ENCODE measurements at places on chromosomes 1 and 21.

GRCh38 chr1:47680815-47681475, 243.1 kb downstream of the FOXD2 start:
- DNase-seq, result no peak

DNA sequence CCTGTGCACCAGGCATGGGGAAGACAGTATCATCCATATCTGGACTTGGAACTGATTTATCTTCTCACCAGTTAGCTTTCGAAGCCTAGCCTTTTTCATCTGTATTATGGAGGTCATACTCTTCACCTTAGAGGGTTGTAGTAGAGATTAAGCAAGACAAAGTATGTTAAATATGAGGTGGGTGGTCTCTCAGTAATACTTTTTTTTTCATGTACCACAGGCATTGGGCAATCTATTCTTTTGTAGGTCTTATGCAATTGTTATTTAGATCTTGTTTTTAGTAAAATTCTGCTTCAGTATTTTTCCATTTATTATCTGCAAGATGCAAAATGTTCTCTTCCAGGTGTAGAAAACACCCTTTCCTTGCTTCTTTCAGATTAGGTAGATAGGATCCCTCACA, 35.2 kb upstream of the OR2B11 start:
- DNase-seq, result no peak

- no peak for DNase-seq
Observed at GRCh38 chr1:53681351-53681976, 57.5 kb downstream of the GLIS1 start.

GRCh38 chr1:195933835-195934234, 674.4 kb downstream of the KCNT2 start:
- no peak for DNase-seq

GRCh38 chr1:81801651-81802456, 1.1 kb downstream of the ADGRL2 start:
- no peak for DNase-seq

DNA sequence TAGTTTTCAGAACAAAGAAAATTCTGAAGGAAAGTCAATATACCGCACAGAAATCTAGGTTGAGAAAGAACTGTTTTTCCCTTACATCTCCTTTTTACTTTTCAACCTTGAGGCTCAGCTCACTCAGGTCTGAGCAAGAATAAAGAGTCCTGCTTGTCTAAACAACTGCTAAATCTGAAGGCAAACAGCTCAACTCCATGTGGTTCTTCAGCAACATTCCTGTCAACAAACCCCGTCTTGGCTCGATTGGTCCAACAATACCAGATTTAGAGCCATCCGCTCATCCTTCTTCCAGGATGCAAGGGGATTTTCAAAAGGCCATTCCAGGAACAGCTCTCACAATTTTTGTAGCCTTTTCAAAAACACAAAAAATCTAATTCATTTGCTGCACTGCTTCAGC, 119.8 kb downstream of the HLCS start:
- no peak for DNase-seq

GRCh38 chr1:117985973-117986372, 56.4 kb downstream of the WDR3 start:
- no peak for DNase-seq

GRCh38 chr21:35062016-35062415, 12.9 kb upstream of the RUNX1 start:
- DNase-seq, result no peak

- no peak for DNase-seq
Observed at GRCh38 chr1:211932231-211932932, 101.8 kb upstream of the LPGAT1 start.

- no peak for DNase-seq
Observed at GRCh38 chr1:154998818-154999570, 3.6 kb upstream of the ZBTB7B start.

DNA sequence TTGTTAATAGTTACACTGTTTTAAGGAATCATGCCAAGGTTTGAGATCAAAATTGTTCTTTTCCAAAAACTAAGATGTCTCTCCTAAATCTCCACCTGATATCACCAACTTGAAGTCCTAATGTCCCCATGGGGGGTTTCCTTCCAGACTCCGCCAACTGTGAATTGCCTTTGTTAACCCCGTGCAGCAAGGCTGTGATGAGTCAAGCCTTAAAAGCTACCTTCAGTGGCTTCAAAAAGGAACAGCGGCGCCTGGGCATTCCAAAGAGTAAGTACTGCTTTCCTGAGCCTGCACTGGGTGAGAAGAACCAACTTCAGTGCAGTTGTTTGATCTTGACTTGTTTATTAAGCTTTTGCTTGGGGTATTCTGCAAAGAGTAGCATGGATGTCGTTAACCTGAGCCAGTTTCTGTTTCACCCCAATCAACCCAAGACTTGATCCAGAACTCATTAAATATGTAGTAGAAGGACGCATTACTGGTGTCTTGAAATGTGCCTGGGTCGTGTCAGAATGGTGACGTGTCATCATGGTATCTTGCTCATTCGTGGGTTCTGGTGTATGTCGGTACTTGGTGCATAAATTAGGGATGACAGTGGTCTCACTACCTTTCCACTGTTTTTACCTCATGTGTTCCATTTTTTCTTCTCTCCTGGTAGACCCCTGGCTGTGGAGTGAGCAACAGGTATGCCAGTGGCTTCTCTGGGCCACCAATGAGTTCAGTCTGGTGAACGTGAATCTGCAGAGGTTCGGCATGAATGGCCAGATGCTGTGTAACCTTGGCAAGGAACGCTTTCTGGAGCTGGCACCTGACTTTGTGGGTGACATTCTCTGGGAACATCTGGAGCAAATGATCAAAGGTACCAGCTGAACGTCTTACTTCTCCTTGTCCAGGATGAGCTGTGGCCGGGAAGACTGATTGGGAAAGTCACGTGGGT, 8.7 kb downstream of the ETS2 start:
- DNase-seq, result no peak

DNA sequence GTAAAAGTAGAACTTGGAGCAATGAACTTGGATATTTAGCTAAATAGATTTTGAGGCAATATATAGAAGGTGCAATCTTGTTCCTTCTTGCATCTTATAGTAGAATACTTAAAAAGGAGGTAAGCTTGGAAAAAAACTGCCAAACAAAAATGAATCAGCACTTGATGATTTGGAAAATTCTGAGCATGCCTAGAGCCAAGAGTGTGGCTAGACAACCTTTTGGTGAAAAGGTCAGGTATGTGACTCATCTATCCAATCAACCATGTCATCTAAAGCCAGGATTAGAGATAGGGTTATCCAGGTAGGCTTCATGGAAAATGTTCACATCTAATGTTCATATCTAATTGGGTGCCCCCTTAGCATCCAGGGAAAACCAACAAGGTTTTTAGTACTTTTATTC, 515.0 kb downstream of the COL11A1 start:
- DNase-seq, result no peak

- no peak for DNase-seq
Observed at GRCh38 chr1:235511470-235512240, 7.4 kb upstream of the B3GALNT2 start.

DNA sequence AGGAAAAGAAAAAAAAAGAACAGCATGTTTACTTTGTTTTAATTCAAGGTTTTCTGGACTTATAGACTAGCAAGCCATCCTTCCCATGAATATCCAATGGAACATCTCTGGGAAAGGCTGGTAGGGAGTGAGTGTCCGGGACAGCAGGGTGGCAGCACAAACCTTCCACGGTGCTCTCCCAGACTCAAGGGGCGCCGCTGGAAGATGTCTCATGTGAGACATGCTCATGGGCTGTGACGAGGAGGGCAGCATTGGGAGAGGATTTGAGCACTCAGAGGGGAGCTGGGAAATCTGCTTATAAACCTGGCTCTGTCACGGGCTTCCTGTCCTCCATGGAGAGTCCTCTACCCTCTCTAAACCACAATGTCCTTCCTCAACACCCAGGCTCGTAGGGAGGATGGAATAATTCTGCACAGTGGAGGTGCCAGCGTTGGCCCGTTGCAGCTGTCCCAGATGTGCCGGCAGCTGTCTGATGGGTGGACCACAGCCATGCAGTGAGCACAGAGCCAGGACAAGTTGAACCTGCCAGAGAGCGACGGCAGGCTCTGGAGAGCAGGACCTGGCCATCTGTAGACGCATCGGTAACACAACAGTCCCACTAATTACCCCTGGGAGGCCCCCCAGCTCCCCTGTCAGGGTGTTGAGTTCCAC, 100.1 kb upstream of the IGSF21 start:
- DNase-seq, result no peak

DNA sequence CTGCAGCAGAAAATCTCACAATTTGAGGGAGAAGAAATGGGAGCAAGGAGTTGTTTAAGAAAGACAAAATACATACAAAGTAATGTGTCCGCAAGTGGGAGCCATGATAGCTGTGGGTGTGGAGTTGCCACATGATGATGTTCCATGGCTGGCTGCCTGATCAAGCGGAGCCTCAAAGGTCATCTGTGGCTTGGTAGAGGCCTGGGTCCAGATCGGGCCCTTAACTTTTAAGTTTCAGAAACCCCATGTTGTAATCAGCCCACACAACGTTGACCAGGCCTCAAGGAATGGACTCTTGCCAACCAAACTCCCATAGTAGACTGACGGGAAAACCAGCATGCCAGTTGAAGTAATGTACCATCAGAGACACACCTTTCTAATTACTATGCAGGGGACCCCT, 64.7 kb upstream of the ANGPTL1 start:
- no peak for DNase-seq

DNA sequence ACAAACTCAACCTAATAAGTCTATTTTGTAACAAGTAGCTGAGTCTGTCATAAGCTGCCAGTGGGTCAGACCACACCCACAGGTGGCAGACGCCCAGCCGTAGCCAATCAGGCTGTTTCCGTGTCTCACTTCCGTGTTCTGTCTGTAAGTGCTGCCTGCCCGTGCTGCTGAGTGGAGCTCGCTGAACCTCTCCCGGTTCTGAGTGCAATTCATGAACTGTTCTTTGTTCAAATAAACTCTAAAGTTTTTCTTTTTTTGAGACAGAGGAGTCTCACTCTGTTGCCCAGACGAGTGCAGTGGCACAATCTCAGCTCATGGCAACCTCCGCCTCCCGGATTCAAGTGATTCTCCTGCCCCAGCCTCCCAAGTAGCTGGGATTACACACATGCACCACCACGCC, 25.1 kb downstream of the POFUT2 start:
- no peak for DNase-seq

DNA sequence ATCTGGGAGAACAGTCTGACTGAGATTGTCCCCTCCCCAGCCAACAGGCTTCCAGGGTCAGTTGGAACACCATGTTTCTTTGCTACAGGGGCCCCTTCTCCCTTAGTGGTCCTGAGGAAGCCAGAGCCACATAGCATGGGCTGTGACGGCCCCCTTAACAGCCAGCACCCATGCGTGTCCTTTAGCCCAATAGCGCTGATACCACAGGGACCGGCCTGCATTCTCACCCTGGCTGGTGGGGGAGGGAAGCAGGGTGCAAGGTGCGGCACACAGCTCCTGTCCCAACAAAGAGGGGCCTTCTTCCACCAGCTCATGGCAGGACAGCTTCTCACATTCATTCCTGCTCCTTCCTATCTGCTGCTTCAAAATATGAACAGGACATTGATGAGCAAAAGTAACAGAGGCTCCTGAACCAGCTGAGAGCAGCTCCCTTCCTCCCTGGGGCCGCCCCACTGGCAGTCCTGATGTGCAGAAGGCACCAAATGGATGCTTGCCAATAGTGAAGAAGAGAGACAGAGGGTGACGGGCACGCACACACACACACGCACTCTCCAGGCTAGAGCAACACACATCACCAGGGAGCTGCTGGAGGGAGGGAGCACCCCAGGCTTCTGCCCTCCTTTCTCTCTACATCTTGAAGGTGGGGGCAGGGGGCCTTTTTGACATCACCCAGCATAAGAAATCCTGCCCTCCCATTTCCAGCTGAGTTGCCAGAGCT, 99.4 kb downstream of the CRYAA start:
- no peak for DNase-seq

DNA sequence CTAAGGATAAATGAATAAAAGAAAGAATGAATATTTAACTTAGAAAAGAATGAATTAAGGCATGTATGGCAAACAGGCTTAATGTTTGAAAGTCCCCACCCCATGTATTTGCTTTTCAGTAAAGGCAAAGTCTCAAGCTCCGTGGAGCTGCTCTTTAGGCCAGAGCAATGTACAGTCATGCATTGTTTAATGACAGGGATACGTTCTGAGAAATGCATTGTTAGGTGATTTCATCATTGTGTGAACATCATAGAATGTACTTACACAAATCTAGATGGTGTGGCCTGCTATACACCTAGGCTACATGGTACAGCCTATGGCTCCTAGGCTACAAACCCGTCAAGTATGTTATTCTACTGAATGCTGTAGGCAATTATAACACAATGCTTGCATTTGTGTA, 51.6 kb upstream of the SPATA6 start:
- DNase-seq, result no peak

DNA sequence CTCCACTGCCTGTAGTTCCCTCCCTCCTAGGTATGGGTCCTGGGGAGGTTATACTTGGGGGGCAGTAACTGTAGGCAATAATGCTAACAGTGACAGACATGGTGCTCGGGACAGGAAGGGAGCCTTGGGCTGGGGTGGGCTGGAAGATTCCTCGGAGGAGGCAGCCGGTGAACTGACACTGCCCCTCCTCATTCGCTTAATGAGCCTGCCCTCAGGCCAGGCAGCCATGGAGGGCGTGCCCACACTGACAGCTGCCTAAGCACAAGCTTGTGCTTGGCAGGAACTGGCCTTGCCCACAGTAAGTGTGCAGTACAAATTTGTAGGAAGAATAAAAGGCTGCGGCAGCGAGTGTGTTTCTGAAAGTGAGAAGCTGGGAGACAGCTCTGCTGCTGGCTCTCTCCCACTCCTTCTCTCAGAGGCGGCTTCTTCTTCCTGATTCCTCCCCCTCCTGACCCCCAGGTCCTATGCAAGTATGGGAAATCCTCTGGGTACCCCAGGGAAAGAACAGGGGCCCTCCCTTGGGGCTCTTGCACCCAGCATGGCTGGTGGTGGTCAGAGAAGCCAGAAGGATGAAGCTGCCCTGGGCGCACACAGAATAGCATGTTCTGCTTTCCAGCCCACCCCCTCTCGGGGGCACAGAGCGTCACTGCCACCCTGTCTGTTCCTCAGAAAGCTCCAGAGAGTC, 23.6 kb downstream of the OPTC start:
- no peak for DNase-seq

DNA sequence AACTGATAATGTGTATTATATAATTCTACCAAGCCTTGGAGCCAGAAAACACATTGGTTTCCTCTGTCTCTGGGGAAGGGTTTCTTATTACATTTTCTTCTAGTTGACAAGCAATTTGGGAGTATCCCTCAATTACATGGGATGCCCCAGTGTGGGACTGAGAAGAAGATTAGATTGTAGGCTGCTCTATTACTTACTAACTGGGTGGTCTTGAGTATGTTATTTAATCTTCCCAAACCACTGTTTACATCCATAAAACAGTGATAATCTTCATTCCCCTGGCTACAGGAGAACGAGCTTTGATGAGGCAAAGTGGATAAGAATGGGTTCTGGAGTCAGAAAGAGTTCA, 105.8 kb downstream of the TSEN15 start:
- no peak for DNase-seq

GRCh38 chr1:94617134-94617805, 75.7 kb upstream of the F3 start:
- no peak for DNase-seq

DNA sequence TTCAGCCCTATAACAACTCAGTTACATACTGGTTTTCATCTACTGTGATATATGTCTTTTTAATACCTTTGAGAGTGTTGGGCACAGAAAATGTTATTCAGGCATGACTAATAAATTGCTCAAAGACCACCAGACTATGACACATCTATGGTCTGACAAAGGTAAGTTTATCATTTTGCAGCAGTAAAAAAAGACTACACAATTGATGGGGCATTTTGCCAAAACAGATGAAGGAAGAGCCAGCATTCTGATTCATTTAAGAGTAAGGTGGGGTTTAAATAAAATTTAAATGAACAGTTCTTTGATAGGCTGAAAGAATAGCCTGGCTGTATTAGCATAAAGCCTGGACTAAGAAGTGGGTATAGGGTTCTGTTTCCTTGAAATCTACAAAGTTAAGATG, 8.8 kb upstream of the RNPC3 start:
- DNase-seq, result no peak
